Neural crest cell (in vitro differentiated cells): ENCODE measurements at places on chromosomes 11 and 22.

- no peak for DNase-seq
Measured at GRCh38 chr22:33057363-33057995, 702 bp downstream of the SYN3 start.

DNA sequence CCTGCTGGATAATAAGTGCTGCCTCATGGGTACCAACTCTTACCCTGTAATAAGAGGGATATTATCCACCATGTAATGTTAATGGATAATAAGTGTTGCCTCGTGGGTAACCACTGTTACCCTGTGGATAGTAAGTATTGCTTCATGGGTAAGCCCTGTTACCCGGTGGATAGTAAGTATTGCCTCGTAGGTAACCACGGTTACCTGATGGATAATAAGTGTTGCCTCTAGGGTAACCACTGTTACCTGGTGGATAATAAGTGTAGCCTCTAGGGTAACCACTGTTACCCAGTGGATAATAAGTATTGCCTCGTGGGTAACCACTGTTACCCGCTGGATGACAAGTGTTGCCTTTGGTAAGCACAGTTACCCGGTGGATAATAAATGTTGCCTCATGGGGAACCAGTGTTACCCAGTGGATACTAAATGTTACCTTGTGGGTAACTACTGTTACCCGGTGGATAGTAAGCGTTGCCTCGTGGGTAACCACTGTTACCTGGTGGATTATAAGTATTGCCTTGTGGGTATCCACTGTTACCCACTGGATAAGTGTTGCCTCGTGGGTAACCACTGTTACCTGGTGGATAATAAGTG, 18.6 kb upstream of the NXPE4 start:
- DNase-seq, result no peak

DNA sequence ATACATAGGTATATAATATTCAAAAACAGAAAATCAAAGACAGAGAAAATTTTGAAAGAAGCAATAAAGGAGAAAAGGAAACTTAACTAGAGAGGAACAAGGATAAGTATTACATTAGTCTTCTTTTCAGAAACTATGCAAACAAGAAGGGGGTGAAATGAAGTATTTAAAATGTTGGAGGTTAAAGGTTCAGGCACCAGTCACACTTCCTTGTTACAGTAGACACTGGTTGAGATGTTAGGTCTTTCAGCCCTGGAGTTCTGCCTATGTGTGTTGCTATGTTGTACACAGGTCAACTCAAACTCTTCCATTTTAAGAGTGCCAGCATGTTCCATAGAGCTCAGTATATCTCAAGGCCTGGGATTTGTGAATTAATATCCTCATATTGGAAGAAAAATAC, 6.0 kb upstream of the MS4A4A start:
- no peak for DNase-seq

DNA sequence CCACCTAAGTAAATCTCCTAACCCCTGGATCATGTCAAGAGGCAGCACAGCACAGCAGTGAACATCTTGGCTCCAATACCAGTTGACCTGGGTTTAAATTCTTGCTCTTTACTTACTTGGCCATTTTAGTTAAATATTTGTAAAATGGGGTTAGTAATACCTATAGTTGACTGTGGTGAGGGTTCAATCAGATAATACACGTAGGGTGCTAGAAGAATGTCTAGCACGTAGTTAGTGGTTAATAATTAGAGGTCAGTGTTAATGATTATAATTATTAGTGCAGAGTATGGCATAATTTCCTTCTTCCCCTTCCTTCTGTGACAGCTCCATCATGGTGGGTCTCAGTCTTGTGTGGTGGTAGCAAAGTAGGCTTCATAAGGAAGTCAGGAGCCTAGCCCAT, 520.8 kb downstream of the INSC start:
- DNase-seq, result no peak

DNA sequence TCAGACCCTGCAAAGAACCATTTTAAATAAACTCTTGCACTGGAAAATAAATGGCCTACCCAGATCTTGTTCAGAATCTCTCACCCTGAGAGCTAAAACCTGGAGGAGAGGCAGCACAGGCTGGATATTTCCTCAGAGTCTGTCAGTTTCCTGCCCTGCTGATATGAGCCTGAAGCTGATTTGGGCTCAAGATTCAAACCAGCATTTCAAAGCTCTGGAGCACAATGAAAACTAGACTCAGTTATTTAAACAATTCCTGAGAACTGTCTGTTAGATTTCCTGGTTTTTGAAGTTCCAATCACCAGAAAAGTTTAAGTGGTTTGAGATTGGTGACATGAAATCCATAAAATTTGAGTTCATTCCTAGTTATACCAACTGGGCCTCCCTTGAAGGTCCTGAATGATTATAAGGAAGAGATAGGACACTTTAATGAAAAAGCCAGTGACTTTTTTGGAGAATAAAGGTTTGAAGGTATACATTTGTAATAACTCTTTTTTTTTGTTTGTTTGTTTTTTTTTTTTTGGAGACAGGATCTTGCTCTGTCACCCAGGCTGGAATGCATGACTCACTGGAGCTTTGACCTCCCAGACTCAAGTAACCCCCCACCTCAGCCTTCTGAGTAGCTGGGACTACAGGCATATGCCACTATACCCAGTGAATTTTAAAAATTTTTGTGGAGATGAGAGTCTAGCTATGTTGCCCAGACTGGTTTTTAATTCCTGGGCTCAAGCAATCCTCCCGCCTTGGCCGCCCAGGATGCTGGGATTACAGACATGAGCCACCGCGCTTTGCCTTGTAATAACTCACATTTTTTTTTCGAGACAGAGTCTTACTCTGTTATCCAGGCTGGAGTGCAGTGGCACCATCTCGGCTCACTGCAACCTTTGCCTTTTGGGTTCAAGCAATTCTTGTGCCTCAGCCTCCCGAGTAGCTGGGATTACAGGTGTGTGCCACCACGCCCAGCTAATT, 8.0 kb upstream of the ESAM start:
- no peak for DNase-seq

DNA sequence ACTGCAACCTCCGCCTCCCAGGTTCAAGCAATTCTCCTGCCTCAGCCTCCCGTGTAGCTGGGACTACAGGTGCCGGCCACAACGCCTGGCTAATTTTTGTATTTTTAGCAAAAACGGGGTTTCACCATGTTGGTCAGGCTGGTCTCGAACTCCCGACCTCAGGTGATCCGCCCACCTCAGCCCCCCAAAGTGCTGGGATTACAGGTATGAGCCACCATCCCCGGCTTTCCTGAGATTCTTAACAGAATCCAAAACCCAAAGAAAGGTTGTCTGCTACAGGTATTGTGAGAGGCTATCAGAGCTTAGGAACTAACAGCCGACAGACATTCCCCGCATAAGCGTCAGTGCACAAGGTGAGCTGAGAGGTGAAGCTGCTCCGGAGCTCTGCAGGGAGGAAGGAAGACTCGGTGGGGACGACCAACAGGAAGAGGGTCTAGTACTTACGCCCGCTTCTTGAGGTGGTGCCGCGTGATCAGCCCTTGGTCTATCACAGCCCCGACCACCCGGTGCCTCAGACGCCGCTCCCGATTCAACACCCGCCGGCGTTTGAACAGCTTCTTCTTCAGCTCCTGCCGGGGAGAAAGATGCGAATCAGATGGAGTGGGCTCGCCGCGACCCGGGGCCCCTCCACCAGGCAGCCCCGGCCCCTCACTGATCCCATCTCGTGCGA, 470 bp downstream of the C11orf98 start:
- no peak for DNase-seq

DNA sequence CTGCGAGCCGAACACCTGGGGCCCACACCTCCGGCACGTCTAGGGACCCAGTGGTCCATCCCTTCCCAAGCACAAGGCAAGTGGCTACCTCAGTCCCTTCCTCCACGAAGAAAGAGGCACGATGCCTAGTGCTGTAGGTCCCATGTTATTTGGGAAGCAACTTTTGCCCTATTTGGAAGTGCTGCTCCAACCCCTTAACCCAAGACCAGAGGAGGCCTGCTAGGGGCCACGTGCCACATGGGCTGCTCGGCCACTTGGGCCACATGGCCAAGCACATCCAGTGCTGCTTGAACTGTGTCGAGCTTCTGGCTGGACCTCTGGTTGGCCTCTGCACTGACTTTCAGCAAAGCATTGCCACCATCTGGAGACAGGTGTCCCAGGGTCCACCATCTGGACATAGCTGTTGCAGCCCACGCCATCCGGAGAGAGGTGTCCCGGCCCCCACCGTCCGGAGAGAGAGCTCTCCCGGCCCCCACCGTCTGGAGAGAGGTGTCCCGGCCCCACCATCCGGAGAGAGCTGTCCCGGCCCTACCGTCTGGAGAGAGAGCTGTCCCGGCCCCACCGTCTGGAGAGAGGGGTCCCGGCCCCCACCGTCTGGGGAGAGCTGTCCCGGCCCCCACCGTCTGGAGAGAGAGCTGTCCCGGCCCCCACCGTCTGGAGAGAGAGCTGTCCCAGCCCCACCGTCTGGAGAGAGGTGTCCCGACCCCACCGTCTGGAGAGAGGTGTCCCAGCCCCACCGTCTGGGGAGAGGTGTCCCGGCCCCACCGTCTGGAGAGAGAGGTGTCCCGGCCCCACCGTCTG, 6.5 kb upstream of the B4GALNT4 start:
- DNase-seq, result no peak

DNA sequence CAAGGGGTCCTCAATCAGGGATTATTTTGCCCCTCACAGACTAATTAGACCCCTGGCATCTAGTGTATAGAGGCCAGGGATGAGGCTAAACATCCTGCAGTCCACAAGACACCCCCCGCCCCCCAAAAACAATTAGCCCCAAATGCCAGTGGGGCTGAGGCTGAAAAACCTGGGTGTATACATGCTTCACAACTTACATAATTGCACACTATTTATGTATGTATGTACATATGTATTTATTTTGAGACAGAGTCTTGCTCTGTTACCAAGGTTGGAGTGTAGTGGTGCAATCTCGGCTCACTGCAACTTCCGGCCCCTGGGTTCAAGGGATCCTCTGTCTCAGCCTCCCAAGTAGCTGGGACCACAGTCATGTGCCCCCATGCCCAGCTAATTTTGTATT, 28.8 kb upstream of the SHANK2 start:
- no peak for DNase-seq

GRCh38 chr11:7905961-7906429, 25.1 kb downstream of the OR10A6 start:
- DNase-seq, result no peak

DNA sequence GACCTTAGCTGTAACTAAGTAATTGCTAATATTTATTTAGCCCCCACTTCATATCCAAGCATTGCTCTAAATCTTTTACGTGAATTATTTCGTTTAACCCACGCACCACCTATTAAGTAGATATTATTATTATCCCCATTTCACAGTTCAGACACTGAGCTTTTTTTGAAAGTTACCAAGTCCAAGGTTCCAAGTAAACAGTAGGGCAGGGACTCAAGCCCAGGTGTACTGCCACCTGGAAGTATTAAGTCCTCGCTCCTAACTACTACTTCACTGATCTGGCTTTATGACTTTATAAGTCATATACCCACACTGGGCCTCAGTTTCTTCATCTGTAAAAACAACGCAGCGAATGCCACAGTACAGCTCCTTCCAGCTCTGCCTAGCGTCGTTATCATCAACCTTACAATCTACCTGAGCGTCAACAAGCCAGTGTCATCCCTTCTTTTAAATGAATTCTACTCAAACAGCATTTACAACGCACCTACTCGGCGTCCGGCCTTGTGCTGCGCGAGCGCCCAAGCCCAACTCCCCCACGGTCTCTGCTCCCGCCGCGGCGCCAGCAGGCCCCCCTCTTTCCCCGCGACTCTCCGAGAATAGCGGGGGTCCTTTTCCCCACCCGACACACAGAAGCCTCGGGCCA, 624 bp downstream of the TMEM41B start:
- DNase-seq, result no peak

GRCh38 chr11:33544593-33545373, 155.8 kb downstream of the C11orf91 start:
- DNase-seq, result no peak

GRCh38 chr11:33690290-33691065, 10.1 kb downstream of the C11orf91 start:
- no peak for DNase-seq

DNA sequence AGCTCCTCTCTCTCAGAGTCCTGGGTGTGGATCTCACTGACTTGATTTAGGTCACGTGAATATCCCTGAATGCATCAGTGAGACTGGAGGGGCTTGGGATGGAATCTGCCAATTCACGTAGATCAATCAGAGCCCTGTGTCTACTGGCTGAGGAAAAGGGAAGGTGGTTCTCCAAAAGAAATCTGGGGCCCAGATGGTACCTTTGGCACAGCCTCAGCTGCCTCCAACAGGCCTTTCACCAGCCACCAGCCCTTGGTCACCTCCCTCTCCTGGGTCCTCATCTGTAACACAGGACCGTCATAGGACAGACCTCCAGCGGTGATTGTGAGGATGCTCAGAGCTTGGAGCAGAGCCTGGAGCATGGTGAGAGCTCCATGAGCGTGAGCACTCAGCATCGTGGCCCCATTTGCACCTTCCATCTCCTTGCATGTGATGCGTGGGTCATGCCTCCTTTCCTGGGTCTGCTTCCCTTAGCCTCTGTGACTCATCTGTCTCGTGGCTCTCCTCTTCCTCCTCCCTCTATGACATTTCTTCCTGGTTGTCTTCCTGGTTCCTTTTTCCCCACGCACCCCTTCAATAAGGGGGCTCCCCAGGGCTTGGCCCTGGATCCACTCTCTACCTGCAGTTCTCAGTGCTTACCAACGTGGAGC, 7.5 kb upstream of the MIEF1 start:
- no peak for DNase-seq

DNA sequence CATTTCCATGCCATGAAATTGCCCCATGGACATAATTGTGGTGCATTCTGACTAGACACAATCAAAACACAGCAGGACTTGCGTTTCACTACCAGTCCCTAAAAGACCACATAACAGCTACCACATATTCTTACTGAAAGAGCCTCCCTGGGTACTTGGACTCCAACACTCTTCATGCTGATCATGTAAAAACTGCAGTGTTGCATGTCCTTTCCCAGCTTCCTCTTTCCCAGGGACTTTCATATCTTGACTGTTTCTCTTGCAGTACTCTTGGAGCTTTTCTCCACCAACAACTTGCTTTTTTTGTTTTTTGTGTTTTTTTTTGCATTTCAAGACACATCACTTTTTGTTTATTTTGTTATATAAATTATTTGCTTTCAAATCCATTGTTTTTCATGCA, 22.9 kb downstream of the MS4A6E start:
- DNase-seq, result no peak
